Activated T-helper 1 cell treated with Interleukin-2 at 50 U/mL for 16 hours (primary cell): ENCODE measurements at places on chromosomes 7 and 10.

DNA sequence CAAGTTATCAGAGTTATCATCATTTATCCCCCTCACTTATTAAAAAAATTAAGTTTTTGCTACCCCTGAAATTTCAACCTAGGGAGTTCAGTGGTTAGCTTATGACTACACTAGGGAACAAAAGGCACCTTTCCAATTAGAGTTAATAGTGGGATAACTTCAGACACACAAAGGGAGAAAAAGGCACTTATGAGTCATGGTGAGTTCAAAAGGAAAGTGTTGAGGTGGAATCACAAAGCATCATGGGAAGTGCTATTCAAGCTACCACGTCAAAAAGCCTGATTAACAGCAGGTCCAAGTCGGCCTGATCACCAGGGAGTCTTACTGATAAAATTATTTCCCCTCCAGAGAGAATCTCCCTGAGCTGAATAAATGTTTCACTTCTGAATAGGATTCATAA lies 165.7 kb downstream of the C7orf25 start:
- DNase-seq: no peak

DNA sequence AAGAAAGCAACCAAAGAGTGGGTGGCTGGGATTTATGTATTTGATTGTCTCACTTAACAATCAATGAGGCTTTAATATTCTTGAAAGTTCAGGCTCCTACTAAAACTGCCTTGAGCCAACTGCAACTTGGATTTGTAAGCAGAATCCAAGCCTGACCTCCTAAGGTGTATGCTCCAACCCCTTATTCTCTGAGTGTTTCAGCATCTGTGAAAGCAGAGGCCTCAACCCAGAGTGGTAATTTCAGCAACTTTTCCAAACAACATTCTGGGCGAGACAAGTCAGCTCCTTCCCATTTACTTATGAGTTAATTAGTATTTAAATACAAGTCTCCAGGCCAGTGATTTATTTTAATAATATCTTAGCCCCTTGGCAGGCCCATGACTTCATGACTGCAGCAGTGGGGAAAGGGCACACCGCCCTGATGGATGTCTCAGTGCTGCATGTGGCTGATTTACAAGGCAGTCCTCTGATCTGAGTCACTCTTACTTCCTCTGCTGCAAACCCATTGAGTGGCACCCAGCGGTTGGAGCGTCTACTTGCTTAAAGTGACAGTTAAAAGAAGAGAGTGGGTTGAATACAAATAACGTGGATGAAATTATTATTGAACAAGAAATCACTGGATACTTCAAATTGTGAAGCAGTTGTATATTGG lies 209.1 kb downstream of the TRIL start:
- no peak for DNase-seq

- DNase-seq: no peak
Measured at GRCh38 chr10:14299556-14299955, 31.2 kb downstream of the FRMD4A start.

GRCh38 chr7:1703871-1704810 lies 34.1 kb downstream of the ELFN1 start:
- no peak for DNase-seq

DNA sequence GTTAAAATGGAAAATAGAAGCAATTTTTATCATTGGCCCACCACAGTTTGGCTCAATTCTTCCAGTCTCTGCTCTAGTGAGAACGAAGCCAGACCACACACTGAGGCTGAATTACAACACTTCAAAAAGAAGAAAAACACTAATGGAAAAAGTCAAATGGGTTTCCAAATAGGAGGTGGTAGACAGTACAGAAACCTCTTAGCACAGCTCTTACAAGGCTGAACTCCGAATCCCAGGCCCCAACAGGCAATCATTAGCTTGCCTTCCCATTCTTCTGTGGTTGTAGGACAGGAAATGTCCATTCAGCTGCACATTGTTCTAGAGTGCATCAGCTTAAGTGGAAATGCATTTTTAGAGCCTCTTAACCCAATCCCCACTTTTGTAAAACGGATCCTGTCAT lies 115.1 kb upstream of the MEOX2 start:
- DNase-seq: no peak

DNA sequence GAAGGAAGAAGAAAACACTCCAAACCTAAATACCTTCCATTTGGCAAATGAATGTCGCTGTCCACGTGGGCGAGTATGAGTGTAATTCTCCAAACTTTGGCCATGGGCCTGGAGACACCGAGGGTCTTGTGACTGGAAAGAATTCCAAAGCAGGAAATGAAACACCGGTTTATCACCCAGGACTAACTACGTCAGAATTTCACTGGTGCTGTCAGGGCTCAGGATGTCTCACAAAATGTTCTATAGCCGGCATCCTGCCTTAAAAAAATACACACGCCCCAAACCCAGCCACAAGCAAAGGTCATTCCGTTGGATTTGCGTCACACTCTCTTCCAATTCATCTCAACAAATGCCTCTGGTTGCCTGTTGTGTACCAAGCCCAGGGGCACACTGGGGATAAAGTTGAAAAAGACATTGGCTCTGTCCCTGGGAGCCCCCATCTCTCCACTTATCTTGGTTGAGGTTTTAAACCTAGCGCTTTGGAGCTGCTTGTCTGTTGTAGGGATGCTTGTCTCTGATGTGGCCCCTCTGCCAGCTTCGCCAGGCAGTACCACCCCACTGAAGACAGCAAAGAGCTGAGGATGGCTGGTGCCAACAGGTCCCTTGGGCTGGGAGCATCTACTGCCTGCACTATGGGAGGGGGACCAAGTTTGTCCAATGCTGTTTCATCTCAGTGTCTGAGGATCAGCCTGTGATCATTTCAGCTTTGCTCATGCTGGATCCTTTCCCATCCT lies 31.2 kb downstream of the GSTO2 start:
- DNase-seq: no peak

- no peak for DNase-seq
Measured at GRCh38 chr7:70520611-70521010, 611.3 kb upstream of the GALNT17 start.

- DNase-seq: no peak
Measured at GRCh38 chr10:51964630-51965029, 265.2 kb upstream of the CSTF2T start.

DNA sequence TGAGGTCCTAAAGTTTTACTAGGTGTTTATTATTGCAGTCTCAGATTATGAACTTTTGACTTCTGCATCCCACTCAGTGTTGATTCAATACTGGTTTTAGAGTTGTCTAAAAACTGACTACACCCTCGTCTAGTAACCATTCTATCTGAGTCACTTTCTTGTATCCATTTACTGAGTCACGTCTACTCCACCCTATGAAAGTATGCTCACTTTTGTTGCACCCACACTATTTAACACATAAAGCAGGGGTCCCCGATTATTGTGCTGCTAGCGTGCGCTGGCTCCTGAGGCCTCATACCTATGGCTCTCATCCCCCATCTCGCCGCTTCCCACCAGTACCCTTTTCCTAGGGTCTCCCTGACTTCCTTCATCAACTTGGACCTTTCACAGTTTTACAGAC lies 2.0 kb downstream of the SAMD9 start:
- no peak for DNase-seq

GRCh38 chr10:133537546-133538545 lies 10.7 kb downstream of the CYP2E1 start:
- DNase-seq: no peak

GRCh38 chr10:6729861-6730344 lies 149.8 kb upstream of the PRKCQ start:
- DNase-seq: no peak

DNA sequence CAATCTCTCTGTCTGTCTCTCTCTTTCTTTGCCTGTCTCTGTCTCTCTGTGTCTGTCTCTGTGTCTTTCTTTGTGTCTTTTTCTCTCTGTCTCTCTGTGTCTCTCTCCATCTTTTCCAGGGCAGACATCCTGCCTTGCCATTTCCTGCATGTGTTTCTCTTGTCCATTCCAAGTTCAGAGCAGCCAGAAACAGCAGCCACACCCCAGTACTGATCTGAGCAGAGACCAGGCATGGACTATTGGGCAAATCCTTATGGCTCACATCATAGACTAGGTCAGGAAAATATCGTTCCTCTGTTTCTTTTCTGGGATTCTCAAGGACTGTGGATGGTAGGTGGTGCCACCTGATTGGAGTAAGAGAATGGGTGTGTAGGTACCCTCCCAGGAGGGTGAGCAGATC lies 95.8 kb downstream of the RAMP3 start:
- no peak for DNase-seq

GRCh38 chr7:21617916-21618390 lies 75.1 kb downstream of the DNAH11 start:
- no peak for DNase-seq

DNA sequence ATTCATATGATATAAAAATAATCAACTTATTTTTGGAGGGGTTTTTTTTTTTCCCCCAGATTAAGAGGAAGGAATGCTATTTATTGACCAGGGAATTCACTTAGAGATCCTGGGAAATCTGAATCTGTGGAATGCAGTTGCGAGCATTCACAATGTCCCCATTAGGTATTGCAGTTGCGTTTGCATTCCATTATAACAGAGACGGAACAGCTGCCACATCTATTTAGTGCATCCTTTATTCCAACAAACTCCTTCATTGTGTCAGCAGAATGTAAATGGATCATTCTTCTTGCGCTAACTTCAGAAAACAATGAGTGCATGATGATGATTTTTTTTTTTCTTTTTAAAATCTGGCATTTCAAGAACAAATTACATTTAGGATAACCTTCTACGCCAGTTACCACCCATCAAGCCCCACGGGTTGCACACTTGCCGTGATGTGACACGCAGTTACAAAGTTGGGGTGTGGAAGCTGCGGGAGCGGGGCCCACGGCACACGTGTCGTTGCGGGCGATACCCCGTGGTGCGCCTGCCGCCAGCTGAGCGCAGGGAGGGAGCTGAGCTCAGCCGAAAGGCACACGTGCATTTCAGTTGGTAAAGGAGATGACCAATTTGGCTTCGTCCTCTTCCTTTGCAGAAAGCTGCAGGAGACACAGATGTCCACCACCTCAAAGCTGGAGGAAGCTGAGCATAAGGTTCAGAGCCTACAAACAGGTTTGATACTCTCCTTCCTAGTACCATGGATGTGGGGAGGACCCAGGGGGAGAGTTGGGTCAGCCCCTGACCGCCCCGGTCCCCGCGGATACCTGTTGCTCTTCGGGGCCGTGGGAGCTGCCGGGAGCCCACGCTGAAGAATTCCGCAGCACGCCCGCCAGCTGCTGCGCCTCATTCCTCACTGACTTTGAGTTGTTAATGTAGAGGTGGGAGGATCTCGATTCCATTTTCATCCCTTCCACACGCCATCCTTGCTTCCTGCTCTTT lies 175.3 kb upstream of the SH2B2 start:
- no peak for DNase-seq

GRCh38 chr7:151311294-151311864 lies 30.2 kb upstream of the NUB1 start:
- no peak for DNase-seq

DNA sequence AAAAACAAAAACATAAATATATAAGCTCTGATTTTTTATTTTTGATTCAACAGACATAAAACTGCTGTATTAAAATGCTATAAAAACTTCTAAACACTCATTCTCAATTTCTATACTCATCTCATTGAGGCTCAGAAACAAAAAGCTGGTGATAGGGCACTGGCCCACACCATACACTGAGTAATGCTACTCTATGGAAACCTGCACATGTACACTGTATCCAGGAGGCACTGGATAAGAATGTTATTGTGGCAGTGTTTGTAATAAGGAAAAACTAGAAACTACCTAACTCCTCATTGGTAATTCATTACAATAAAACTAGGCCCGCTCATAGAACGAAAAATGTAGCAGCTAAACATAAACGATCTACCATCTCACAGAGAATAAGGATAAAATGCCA lies 23.1 kb downstream of the ERLIN1 start:
- no peak for DNase-seq

- no peak for DNase-seq
Measured at GRCh38 chr7:17988141-17988540, 39.5 kb downstream of the PRPS1L1 start.

DNA sequence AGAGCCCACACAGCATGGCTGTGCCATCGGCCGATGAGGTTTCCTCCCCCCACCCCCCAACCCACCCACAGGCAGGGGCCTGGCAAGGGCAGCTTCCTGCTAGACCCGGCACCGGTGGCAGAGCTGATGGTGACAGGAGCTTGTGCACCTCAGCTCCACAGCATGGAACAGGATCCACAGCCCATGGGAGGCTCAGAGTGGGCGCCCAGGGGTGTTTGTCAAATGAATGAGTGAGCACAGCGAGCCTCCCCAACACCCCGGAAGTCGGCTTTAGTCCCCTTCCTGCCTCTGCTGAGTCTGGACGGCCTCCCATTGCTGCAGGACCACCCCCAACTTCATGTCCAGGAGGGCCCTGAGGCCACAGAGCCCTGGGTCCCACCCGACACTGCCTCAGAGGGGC lies 68.9 kb downstream of the PDGFA start:
- no peak for DNase-seq

GRCh38 chr10:44902941-44903545 lies 8.1 kb upstream of the TMEM72 start:
- no peak for DNase-seq

DNA sequence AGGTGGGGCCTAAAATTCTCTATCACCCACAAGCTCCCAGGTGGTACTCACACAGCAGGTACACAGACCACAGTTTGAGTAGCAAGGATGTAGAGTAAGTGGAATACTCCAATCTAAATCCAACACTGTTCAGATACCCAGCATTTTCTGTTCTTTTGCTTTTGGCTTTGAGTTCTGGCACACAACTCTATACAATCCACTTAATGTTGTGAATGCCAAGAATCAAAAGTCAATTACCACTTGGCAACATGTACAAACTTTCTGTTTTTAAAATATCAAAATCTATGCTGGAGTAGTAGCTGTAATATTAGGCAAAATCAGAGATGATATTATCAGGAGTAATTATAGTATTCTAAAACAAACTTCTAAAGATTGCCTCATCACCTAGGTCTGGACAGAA lies 133.4 kb upstream of the LRRTM3 start:
- no peak for DNase-seq

- no peak for DNase-seq
Measured at GRCh38 chr10:116049158-116049973, 223.6 kb downstream of the GFRA1 start.

- no peak for DNase-seq
Measured at GRCh38 chr10:34168439-34168838, 646.7 kb downstream of the PARD3 start.

DNA sequence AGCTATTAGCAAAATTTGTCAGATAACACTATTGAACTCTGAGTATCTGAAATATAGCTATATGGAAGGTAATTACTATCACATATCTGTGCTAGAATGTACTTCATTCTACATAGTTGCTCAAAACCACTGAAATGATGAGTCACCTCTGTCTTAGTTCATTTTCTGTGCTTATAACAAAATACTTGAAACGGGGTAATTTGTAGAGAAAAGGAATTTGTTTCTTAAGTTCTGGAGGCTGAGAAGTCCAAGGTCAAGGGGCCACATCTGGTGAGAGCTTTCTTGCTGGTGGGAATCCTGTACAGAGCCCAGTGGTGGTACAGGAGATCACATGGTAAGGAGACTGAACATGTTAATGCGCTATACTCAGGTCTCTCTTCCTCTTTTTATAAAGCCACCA lies 41.9 kb upstream of the TNKS2 start:
- DNase-seq: no peak

- DNase-seq: no peak
Measured at GRCh38 chr10:119026301-119027110, 3.0 kb upstream of the NANOS1 start.
